ENCODE measurements at places on chromosomes 2 and 18. TPM values are rescaled to one million over a fixed set of nuclear protein-coding genes. Genes with fewer than 3 reads are reported as not detected.

PSMG2 gene
- 43.8 TPM for total RNA-seq

DNA sequence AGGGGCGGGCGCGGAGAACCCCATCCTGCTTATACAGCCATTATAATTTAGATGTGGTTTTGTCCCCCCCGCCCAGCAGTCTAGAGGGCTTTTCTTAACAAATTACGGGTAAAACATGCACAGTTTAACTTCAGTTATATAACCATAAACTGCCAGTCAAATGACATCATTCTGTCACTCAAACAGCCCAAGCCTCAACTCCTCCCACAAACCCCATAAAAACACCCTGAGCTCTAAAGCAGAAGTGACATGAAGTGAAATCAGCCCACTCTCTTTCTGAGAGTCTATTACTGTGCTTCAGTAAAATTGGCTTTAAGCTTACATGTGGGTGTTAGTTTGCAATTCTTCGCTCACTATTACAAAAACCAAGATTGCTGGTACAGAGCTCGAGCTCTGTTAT, 705.1 kb upstream of the GCFC2 start:
- DNase-seq = no peak

DNA sequence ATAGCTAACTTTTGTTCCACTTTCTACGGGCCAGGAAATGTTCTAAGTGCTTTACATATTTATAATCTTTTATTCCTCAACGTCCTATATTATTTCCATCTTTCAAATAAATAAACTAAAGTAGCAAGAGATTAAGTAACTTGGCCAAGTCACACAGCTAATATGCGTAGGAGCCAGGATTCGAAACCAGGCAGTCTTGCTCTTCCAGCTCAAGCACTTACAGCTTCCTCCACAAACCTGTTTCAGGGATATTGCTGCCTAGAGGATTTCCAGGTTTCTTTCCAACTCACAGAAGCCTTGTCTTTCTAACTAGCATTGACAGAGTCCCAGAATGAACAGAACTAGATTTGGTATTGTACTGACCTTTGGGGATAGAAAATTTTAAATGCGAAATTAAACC, 102.5 kb downstream of the FIGN start:
- DNase-seq = no peak

DNA sequence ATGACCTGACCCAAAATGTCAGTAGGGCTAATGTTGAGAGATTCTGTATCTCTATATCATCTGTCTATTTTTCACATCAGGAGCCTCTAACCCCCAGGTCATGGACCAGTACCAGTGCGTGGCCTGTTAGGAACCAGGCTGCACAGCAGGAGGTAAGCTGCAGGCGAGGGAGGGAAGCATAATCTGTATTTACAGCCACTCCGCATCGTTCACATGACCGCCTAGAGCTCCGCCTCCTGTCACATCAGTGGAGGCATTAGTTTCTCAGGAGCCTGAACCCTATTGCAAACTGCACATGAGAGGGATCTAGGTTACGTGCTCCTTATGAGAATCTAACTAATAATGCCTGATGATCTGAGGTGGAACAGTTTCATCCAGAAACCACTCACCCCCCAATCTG, 180.6 kb downstream of the RDH14 start:
- DNase-seq = no peak

- no peak for DNase-seq
Measured at GRCh38 chr2:142936629-142937028, 59.2 kb downstream of the KYNU start.

DNA sequence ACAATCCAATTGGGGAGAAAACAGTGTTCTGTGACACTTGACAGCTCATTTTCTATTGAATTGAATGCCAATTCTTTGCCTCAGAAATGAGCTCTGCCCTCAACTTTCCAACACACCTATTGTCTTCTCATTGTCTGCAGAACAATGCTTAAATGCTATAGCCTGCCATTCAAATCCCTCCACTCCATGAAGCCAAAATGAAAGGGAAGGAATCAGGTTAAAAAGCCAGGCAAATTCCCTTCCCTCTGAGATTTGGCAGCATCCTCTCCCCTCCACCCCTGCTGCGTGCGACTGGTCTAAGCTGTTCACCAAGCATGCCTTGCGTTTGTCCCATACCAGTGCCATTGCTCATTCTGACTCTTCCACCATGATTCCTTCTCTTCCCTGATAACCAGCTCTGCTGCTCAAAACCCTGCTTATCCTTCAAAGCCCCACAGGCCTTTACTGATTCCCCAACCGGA, 32.4 kb upstream of the TMEM131 start:
- DNase-seq = no peak
